ENCODE measurements at places on chromosomes 7 and 10.
A peak's percentile ranks its signal among the peaks of the same experiment; 100 is the strongest.

DNA sequence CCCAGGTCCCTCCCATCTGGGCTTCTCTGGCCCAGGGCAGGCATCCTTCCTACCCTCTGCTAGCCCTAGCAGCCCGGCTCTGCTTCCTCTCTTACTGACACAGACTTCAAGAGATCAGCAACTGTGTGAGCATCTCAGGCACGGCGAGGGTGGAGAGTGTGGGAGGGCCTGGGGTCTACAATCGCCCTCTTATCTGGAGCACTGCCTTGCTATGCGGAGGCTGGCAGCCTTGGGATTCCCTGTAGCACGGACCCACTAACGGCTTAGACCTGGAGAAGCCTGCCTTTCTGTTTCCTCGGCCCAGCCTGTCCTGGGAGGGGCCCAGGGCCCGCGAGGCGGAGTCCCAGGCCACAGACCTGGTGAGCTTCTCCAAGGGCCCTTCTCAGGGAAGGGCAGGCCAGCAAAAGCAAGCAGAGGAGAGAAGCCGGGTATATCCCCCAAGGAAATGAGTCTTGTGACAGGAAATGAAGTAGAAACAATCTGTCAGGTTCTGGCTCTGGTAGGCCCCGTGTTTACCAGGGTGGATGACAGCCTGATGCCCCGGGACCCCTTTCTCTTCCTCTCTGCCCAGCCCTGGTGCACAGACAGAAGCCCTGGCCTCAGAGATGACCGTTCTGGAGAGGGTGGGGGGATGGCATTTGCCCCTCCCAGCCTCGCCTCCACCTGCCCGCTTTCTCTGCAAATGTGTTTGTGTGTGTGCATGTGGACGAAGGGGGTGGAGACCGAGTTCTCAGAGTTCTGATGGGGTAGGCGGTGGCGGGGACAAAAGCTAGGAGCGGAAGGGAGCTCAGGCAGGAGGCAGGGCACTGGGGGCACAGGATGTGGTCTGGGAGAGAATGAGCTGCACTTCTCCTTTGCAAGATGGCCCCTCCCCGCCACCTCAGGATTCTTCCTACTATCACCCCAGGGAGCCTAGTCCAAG is 2.5 kb downstream of the LRCH4 start:
- DNase-seq: no peak

DNA sequence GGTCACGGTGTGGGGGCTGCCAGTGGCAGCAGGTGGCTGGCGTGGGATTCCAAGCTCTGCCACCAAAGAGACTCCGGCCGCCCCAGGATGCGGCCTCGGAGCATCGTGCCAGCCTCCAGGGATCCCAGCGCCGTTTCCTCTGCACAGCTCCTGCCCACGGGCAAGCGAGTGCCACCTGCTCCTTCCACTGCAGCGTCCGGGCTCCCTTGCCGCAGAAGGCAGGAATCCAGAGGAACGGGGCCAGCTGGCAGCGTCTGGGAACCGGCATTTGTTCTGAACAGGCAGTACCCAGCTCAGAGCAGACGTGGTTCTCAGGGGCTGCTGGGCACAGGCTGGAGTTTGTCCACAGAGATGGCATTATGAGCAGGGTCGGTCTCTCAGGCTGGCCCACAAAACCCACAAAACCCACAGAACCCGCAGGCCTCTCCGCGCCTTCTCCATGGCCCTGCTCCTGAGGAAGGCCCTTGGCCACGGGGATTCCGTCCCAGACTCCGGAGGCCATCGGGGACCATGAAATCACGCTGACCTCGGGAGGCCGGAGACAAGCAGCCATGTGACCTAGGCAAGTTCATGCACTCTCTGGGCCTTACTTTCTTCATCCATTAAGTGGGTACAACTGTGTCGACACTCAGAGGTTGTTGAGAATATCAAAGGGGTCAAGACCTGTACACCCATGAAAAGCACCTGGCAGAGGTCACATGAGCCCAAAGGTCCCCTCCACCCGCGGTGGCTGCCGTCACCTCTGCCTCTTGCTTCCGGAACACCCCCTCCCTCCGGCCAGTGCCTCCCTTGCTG is 72.1 kb upstream of the TNRC18 start:
- no peak for DNase-seq

DNA sequence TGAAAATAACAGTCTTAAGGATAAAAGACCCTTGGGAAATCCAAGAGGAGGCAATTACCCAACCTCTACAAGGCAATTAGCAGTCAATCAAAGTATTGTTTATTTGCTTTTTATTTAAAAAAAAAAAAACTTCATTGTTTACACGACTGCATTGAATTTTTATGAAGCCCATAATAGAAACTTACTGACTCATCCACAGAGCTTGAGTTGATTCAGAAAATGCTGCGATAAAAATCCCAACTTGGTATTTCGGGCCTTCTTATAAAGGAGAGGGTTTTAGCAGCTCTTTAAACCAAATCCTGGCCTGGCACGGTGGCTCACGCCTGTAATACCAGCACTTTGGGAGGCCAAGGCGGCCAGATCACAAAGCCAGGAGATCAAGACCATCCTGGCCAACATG is 69.2 kb upstream of the PALS2 start:
- DNase-seq: no peak

- DNase-seq: no peak
Observed at GRCh38 chr10:97977673-97978072, 52.7 kb downstream of the CRTAC1 start.

- DNase-seq: no peak
Observed at GRCh38 chr10:48577158-48577557, 27.7 kb downstream of the ARHGAP22 start.

- no peak for DNase-seq
Observed at GRCh38 chr10:61464461-61465170, 11.4 kb upstream of the TMEM26 start.

- DNase-seq: no peak
Observed at GRCh38 chr7:99709260-99709659, 25.7 kb downstream of the CYP3A7 start.

- DNase-seq: no peak
Observed at GRCh38 chr7:159031135-159031701, 113.4 kb downstream of the VIPR2 start.

GRCh38 chr10:132229834-132230556 is 43.2 kb downstream of the DPYSL4 start:
- no peak for DNase-seq

DNA sequence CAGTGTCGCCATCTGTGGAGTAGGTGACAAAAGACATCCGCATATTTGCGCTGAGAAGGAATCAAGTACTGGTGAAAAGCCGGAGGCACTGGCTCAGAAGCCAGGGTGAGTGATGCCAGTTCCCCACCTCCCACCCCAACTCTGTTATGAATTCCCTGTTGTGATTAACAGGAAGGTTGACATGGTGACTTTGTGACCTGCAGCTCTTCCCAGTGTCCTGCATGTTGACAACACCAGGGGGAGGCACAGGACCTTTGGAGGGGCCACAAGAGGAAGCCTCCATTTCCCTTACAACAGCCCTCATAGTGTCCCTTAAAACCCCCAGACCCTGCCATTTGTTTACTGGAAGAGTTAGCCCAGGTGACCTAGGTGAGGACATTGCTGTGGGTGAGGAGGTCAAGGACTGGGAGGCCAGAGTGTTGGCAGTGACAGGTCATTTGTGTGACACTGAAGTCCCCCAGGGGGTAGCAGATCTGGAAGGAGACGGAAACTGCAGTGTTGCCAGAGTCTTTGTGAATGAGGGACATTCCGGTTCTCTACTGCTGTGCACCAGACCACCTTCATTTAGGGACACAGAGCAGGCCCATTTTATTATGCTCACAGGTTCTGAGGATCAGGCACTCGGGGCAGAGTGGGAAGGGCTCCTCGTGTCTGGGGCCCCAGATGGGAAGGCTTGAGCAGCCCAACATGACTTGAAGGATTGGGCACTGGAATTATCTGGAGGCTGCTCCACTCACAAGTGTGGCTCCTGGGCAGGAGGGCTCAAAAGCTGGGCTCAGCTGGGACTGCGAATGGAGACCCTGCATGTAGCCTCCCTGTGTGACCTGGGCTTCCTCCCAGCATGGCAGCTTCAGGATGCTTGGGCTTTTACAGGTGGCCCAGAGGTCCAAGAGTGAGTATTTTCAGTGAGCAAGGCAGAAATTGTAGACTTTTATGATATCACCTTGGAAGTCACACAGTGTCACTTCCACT is 13.0 kb upstream of the ANTXRL start:
- DNase-seq: no peak

GRCh38 chr10:13201132-13201531 is 33.0 kb downstream of the UCMA start:
- DNase-seq: no peak

DNA sequence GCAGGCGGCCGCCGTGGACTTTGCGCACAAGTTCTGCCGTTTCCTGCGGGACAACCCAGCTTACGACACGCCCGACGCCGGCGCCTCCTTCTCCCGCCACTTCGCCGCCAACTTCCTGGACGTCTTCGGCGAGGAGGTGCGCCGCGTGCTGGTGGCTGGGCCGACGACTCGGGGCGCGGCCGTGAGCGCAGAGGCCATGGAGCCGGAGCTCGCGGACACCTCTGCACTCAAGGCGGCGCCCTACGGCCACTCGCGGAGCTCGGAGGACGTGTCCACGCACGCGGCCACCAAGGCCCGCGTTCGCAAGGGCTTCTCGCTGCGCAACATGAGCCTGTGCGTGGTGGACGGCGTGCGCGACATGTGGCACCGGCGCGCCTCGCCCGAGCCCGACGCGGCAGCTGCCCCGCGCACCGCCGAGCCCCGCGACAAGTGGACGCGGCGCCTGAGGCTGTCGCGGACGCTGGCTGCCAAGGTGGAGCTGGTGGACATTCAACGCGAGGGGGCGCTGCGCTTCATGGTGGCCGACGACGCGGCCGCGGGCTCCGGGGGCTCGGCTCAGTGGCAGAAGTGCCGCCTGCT is 14.1 kb downstream of the SH2B2 start:
- no peak for DNase-seq

DNA sequence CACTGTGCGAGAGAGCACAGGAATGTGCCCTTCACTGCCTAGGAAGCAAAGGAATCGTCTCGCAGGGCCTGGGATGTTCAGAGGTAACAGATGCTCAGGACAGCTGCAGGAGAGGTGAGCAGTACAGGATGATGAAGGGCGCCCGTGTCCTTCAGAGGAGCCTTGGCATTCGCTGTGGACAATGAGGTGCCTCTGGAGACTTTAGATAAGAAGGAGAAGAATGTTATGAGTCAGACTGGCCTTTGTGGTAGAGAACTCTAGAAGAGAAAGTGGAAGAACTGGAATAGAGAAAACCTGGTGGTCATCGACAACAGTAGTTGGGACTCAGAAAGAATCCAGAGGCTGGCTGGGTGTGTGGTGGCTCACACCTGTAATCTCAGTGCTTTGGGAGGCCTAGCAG is 64.4 kb upstream of the LEP start:
- DNase-seq: no peak

DNA sequence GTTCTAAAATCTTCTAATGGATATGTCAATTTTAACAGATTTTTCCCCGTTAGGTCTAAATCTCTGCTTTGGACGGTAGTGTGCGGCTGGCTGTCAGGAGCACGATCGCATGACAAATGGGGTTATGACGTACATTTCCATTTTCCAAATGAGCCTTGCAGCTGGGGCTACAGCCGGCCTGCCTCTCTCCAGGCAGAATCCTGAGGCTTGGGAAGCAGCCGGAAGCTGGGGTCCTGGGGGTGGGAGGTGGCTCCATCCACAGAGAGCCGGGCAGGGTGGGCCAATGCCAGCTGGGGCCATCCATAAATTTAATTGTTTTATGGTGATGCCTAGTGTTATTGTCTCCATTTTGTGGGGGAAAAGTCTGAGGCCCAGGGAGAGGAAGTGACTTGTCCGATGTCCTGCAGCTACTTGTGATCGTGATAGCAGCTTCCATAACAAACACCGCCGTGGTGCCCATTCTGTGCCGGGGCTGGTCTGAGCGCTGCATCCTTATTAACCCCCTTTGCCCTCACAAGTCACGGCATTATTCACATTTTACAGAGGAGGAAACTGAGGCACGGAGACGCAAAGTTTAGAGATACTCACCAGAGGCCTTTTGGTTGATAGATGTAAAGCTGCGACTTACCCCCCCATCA is 53.0 kb upstream of the EBF3 start:
- DNase-seq: no peak

DNA sequence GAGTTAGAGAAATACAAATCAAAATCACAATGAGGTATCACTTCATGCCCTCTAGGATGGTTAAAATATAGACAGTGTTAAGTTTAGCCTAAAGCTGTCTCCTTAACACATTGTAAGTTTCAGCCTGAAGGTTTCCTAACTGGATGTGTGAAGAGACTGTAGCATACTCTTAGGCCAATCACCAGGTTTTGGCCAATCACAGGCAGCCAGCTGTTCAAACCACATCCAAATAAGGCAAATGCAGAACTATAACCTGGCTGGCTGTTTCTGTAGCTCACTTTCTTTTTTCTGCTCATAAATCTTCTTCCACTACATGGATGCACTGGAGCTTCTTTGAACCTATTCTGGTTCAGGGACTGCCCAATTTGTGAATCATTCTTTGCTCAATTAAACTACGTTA is 19.7 kb downstream of the ESYT2 start:
- no peak for DNase-seq

- DNase-seq: no peak
Observed at GRCh38 chr10:84149854-84150253, 10.5 kb downstream of the GHITM start.

DNA sequence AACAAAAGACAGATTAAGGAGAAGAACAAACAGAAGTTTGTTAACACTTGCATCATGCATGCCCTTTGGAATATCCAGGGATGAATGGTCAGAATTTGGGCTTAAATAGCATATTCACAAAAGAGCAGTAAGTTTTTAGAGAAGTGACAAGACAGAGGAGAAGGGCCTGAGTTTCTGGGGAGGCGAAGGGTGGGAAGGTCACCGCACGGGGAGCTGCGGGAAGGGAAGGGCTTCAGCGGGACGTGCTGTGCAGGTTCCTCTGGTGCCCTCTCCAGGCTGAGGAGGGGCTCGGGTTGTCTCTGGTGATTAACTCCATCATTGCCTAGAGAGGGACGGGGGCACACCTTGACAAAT is 10.4 kb upstream of the ZNF22 start:
- DNase-seq: no peak

- no peak for DNase-seq
Observed at GRCh38 chr10:43226441-43226840, 40.4 kb downstream of the RASGEF1A start.

DNA sequence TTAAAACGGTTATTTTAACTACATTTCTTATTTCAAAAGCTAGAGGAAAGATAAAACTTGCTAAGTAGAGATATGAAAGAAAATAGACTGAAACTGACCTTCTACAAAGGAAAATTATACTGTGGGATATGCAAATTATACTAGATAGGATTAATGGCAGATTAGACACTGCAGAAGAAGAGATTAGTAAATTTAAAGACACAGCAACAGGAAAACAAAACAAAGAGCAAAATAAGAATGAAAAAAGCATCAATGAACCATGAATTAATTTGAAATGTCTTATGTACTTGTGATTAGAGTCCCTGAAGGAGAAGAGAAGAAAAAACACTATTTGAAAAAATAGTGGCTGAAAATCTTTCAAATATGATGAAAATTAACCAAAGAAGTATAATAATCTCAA is 52.3 kb downstream of the RNF32 start:
- no peak for DNase-seq

- DNase-seq: no peak
Observed at GRCh38 chr10:52378124-52378523, 64.0 kb downstream of the DKK1 start.

GRCh38 chr10:132448248-132448731 is 51.3 kb downstream of the PWWP2B start:
- DNase-seq: peak; percentile 60
